ENCODE measurements at places on chromosomes 5 and 9. TPM values are rescaled to one million over a fixed set of nuclear protein-coding genes. Genes with fewer than 3 reads are reported as not detected.

The SPINK13 gene
- total RNA-seq: not detected

The PCDHGA11 gene
- total RNA-seq: 2.2 TPM

The FOXD4L4 gene
- total RNA-seq: not detected

The PHYHD1 gene
- 13.3 TPM for total RNA-seq

The MUSK gene
- not detected for total RNA-seq

The FAM174A gene
- 69.4 TPM for total RNA-seq

The KIAA0825 gene
- total RNA-seq: 1.9 TPM

The WNT8A gene
- not detected for total RNA-seq
